ENCODE measurements at places on chromosomes 7 and 10.

DNA sequence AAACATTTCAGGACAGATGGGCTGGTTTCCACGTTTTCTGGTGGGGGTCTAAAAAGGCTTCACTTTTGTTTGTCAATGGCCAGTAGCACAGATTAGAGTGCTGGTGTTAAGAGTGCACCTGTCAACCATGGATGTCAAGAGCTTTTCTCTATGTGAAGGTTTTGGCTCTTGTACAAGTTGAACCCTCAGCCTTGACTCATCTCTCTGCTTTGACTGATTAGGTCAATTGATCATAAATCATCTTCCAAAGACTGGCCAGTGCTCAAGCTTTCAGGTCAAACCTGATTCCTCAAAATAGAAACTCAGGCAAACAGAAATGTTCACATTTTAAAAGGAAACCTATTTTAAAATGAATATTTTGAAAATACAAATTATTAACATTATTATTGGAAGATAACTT, 59.6 kb upstream of the SP4 start:
- no peak for DNase-seq

- DNase-seq: no peak
Measured at GRCh38 chr10:122279725-122280141, 8.6 kb downstream of the BTBD16 start.

DNA sequence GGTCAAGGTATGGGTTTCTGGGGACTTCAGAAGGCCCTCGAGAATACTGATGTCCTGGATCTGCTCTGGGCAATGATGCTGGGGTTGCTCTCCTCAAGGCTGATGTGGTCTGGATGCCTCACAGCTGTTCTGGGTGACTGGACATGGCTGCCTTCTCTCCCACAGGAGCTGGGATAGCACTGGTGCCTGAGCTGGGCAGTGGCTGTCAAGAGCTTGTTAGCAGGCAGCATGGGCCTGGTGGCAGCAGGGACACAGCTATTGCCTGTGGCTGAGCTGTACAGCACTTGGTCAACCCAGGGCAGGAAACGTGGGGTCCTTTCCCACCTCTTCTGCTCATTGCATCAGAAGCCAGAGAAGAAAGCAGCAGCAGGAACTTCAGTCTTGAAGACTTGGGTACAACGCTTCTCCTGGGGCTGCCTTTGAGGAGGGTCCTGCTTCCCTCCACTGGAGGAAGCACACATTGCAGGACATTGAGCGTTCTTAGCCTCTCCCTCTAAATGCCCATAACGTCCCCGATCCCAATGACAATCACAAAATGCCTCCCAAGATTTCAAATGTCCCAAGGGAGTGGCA, 13.0 kb downstream of the ADCYAP1R1 start:
- no peak for DNase-seq

GRCh38 chr10:17196573-17196972, 4.9 kb downstream of the TRDMT1 start:
- DNase-seq: no peak

- DNase-seq: no peak
Measured at GRCh38 chr10:1166101-1166827, 110.1 kb downstream of the WDR37 start.

GRCh38 chr7:76381814-76382213, 23.0 kb upstream of the YWHAG start:
- DNase-seq: no peak

DNA sequence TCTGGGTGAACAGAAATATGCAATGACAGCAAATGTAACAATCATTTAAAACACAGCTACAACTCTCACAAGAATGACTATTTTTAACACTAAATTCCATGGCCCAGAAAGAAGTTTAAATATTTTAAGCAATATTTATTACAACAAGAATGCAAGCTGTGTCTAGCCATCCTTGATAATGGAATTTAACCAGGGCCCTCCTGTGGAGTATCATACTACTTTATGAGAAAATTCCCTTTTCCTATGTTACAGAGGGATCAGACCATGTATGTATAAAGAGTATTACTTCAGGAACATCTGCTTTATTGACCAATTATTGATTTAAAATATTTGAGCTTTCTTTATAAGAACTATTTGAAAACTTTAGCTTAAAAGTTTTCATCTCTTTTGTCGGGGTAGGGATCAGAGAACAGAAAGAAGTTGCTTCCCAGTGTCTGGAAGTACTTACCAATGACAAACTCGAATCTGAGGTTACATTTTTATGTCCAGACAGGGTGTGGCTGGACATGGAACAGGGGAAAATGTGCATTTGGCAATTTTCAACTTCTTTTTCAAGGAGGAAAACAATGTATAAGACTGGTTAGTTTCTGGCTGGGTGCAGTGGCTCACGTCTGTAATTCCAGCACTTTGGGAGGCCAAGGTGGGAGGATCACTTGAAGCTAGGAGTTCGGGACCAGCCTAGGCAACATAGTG, 48.3 kb upstream of the NRBF2 start:
- no peak for DNase-seq

DNA sequence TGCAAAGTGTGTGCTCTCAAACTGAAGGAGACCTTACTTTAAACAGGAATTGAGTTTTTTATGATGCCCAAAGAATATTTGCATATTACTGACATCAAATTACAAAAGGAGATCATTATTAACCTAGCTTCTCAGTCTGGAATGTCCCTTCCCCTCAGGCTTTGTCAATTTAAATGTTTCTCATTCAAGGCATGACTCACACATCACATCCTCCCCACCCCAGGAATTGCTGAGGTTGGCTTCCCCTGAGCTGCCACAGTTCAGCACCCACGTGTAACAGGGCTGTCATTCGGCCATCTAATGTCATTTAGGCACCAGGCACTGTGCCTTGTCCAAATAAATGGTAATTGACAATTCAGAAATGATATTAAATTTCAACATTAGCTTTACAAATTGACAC, 305.9 kb upstream of the MGMT start:
- DNase-seq: no peak

DNA sequence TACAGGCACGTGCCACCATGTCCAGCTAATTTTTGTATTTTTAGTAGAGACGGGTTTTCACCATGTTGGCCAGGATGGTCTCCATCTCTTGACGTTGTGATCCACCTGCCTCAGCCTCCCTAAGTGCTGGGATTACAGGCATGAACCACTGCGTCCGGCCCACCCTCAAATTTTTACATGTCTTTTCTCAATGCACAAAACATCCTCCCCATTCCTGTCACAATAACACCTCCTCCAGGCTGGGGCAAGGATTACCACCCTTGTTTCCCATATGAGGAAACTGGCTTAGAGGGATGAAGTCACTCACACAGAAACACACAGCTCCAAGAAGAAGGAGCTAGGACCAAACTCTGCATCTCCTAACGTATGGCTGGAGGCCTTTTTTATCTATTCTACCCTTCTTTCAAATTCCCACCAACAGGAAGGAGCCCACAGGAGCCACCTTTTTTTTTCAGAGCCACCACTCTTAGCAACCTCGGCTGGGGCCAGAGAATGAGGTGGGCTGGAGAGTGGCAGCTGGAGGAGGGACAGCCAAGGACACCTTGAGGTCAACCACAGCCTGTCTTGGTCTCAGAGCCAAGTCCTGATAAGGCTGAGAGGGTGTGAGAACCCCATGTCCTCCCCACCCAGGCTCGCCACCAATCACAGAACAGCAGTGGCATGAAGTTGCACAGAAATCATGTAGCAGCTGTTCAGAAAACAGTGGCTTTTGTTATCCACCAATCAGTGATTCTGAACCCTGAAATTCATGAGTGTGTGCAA, 113.1 kb upstream of the PDLIM1 start:
- DNase-seq: no peak

GRCh38 chr10:96658844-96659243, 61.5 kb downstream of the PIK3AP1 start:
- no peak for DNase-seq

- DNase-seq: no peak
Measured at GRCh38 chr7:136326045-136326609, 349.0 kb upstream of the MTPN start.

DNA sequence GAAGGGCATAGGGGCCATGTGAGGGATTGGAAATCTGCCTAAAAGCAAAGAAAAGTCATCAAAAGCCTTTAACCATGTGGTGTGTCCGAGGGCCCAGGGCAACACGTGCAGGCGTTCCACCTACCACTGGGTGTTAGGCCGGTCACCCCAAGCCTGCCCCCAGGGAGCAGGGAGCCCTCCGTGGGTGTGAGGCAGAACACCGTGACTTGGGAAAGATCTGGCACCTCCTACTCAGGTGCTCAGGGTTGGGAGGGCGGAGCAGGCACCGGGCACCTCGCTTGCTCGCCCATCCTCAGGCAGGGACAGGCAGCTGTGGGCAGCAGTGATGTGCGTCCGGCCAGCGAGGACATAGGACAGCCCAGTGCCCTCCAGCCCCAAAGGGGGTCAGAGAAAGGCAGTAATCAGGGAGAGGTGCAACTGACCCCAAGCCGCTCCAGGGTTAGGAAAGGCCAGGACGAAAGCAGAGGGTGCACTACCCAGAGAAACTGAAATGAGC, 80.7 kb upstream of the CHST15 start:
- DNase-seq: no peak

- no peak for DNase-seq
Measured at GRCh38 chr7:123067814-123068213, 72.3 kb upstream of the TAS2R16 start.

- DNase-seq: no peak
Measured at GRCh38 chr7:142359694-142360279, 101.9 kb upstream of the PRSS58 start.

- no peak for DNase-seq
Measured at GRCh38 chr7:45118292-45118691, 6.8 kb upstream of the TBRG4 start.

GRCh38 chr10:101545898-101546297, 42.2 kb downstream of the POLL start:
- no peak for DNase-seq

DNA sequence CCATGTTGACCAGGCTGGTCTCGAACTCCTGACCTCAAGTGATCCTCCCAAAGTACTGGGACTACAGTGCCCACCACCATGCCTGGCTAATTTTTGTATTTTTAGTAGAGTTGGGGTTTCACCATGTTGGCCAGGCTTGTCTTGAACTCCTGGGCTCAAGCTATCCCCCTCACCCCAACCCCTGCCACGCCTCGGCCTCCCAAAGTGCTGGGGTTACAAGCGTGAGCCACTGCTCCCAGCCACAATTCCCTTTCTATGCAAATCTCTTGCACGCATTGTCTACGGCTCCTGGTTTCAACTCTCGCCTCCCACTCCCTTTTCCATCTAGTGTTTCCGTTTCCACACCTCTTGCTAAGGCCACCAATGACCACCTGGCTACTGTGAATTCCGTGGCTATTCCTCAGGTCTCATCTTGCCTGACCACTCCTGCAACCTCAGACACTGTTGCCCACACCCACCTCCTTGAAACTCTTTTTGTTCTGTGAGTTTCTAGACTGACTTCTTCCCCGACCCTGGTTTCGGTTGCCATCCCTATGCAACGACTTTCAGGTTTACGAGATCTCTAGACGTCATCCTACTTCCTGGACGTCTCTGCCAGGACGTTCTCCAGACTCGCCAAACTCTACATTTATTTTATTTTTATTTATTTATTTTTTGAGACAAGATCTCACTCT, 3.4 kb downstream of the CLDN3 start:
- DNase-seq: no peak

DNA sequence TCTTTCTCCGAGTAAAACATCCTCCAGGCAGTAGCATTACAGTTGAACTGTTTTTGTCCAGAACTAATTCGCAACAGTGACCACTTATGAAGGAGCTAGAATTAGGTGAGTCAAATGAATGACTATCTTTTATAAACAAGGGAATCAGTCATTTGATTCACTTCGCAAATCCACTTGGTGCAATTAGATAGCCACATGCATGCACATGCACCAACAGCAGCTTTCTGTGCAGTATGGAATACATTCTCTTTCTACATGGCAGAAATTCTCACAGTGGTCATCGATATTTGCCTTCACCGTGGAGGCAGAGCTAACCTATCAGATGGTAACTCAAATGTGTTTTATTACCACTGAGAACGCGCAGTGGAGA, 118.8 kb downstream of the CDK6 start:
- DNase-seq: no peak

GRCh38 chr7:127771707-127772106, 119.7 kb downstream of the SND1 start:
- no peak for DNase-seq

GRCh38 chr10:27481486-27481885, 22.6 kb upstream of the RAB18 start:
- DNase-seq: no peak

- DNase-seq: no peak
Measured at GRCh38 chr10:77592946-77593636, 44.5 kb downstream of the KCNMA1 start.

- no peak for DNase-seq
Measured at GRCh38 chr10:6482737-6483357, 97.2 kb downstream of the PRKCQ start.

GRCh38 chr10:30749385-30749784, 119.8 kb upstream of the LYZL2 start:
- no peak for DNase-seq

DNA sequence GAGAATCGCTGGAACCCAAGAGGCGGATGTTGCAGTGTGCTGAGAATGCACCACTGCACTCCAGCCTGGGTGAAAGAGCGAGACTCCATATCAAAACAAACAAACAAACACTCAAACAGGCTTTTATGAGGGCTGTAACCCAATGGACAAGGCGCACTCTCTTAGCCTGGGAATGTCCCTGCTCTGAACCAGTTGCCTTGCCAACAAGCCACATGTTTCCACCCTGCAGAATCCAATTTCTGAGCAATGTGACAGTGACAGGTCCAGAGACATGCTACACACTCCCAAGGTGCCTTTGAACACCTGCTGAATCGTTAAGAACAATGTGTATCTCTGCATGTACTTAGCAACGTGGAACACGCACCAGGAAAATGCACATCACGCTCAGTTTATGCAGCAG, 186.8 kb upstream of the AUTS2 start:
- DNase-seq: no peak

- DNase-seq: no peak
Measured at GRCh38 chr10:103396789-103397087, 312 bp downstream of the PDCD11 start.

GRCh38 chr7:105278973-105279687, 109.6 kb downstream of the SRPK2 start:
- DNase-seq: no peak

- no peak for DNase-seq
Measured at GRCh38 chr7:258476-259190, 31.3 kb upstream of the FOXL3 start.

- no peak for DNase-seq
Measured at GRCh38 chr7:80480566-80480965, 31.3 kb downstream of the GNAT3 start.

- DNase-seq: no peak
Measured at GRCh38 chr10:86300399-86300925, 66.1 kb downstream of the GRID1 start.

DNA sequence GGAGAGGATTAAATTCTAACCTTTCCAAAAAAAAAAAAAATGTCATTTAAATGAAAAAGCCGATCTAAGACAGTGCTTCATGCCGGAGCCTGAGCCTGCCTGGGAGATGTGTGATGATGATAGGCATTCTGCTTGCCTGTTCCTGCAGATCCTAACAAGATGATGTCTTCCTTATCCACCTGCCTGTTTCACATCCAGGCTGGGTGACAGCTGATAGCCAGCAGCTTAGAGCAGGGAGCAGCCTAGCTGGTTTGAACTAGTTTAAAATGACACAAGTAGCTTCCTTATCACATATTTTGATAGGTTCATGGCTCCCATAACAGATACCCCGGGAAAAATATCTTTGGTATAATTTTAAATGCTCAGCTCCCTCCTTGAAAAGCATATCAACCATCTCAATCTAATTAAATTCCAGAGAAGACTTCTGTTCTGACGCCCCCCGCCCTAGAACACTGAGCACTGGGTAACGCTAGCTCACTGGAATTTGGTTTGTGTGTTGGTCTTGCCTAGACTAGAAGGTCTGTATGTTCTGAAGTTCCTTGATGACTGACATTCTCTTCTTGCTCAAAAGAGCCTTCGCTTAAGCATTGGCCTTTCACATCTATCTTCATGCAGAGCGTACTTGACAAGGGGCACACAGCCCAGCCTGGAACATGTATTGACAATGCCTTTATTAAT, 96.9 kb upstream of the FGFR2 start:
- DNase-seq: no peak

Data from stimulated activated CD8-positive, alpha-beta memory T cell treated with anti-CD3 and anti-CD28 coated beads, Interleukin-15, amount 100 ng/mL, for 24 hours (primary cell).